T1000 (cell line): ENCODE measurements at places on chromosomes 12 and 14.

DNA sequence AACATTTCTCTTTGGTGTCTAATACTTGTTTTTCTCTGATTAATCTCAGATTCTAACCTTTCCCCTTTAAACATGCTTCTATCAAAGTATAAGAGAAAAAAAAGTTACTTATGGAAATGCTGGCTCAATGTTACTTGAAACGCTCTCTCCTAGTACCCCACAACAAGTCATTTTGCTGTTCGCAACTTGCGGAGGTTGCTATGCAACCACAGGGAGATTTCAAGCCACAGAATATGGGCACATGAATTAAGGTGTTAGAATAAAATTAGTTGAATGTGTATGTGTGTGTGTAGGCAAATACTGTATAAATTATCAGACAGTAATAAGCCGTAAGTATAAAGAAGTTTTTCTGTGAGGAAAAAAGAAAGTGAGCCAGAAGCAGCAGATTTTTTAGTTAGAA is 80.6 kb downstream of the CCDC59 start:
- no peak for DNase-seq

GRCh38 chr14:69879175-69880043 is at the start of gene SMOC1:
TSS of gene SMOC1 (plus strand) at chr14:69879416. CDS start at chr14:69879679, 263 bp downstream.
- no peak for DNase-seq

DNA sequence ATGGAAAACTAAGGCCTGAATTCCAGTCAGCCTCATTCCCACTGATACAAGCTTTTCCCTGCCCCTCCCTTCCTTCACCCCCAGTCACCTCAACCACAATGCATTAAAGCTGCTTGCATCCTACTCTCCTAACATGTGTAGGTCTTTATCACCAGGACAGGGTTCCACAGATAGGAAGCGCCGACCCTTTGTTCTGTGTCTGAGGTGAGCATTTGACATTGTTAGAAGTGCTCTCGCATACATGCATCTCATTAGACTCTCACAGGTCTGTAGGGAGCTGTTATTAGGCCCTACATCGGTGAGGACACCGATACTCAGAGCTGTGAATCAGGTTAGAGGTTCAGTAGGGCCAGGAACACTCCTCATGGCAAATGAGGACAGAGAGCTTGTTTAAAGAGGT is 13.2 kb upstream of the EDDM3A start:
- no peak for DNase-seq

DNA sequence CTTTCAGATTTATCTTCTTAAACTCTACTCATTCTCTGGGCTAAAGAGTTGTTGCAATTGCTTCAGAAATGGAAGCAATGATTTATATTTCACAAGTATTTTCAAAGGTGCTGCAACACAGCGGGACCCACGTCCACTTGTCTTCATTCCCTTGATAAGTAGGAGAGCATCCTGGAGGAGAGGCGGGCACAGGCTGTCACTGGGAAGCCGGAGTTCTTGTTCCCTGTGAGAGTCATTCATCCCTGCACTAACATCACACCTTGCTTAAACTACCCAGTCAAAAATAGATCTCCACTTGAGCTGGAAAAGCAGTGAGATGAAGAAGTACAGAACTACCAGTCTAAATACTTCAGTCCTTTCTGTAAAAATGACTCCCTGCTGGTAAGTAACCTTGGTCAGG is 160.5 kb upstream of the RASSF8 start:
- DNase-seq, result no peak

DNA sequence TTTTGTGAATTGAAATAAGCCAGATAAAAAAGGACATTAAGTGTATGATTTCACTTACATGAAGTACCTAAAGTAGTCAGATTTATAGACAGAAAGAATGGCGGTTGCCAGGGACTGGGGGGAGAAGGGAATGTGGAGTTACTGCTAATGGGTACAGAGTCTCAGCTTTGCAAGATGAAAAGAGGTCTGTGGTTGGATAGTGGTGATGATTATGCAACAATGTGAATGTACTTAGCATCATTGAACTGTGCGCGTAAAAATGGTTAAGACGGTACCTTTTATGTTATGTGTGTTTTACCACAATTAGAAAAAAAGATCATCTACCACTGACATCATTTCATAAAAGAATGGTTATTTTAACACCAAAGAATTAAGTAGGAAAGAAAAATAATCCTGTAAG is 35.9 kb downstream of the RNFT2 start:
- DNase-seq, result no peak

GRCh38 chr12:29163146-29163545 is 14.1 kb downstream of the FAR2 start:
- no peak for DNase-seq

- DNase-seq, result no peak
Measured at GRCh38 chr14:100687386-100687785, 39.3 kb upstream of the DLK1 start.

DNA sequence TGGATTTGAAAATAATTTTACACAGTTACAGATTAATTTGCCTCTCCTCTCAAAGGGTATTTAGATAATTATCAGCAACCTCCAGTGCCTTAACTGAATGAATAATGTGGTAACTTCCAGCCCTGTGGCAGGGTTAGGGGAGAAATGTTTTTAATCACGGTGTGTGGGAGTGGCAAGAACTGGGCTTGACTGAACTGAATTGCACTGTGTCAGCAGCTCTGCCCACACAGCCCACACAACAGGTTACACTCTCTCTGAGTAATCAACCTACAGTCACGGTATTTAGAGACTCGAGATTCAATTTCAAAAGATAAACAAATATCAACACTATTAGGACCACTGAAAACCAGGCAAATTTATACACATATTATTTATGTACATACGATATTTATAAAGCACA is 198.5 kb downstream of the KCNC2 start:
- DNase-seq, result no peak

DNA sequence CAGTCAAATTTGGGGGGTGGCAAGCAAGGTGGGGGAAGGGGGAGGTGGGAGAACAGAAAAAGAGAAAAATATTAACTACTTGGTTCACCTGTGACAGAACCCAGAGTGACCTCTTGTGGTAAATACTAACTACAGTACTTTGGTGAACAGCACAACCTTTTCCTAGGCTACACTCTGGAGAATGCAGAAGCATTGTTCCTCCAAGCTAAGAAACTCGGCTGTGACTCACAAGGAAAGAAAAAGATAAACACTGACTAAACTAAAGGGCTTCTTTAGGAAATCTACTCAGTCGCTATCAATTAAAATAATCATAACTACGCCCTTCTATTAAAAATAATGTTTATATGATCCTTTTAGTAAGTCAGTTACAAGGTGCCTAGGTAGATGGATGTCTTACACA is 5.4 kb downstream of the KCNH5 start:
- no peak for DNase-seq

- DNase-seq, result no peak
Measured at GRCh38 chr14:73943083-73943482, 6.8 kb downstream of the FAM161B start.

- DNase-seq, result no peak
Measured at GRCh38 chr14:66645716-66646115, 137.8 kb downstream of the GPHN start.

- no peak for DNase-seq
Measured at GRCh38 chr12:118059341-118060191, 1.4 kb downstream of the WSB2 start.

DNA sequence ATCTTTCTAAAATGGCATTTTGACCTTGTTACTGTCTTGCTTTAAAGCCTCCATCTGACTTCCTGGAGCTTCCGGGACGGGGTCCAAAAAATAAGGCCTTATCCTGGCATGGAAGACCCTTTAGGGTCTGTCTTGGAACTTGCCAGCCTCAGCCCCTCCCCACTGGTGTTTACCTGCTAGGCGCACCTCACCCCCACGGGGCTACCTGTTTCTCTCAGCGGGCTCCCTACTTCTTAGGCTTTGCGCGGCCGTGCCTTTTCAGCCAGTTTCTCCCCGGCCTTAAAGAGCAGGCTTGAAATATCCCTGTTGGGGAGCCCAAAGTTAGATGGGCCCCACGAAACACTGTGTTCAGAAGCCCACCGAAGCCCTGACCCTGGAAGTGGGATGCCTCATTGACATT is 5.1 kb downstream of the RTL1 start:
- DNase-seq, result no peak

- DNase-seq, result no peak
Measured at GRCh38 chr14:75452324-75452723, 24.5 kb downstream of the JDP2 start.

GRCh38 chr12:53696655-53697331 is 20.9 kb upstream of the ATP5MC2 start:
- no peak for DNase-seq

DNA sequence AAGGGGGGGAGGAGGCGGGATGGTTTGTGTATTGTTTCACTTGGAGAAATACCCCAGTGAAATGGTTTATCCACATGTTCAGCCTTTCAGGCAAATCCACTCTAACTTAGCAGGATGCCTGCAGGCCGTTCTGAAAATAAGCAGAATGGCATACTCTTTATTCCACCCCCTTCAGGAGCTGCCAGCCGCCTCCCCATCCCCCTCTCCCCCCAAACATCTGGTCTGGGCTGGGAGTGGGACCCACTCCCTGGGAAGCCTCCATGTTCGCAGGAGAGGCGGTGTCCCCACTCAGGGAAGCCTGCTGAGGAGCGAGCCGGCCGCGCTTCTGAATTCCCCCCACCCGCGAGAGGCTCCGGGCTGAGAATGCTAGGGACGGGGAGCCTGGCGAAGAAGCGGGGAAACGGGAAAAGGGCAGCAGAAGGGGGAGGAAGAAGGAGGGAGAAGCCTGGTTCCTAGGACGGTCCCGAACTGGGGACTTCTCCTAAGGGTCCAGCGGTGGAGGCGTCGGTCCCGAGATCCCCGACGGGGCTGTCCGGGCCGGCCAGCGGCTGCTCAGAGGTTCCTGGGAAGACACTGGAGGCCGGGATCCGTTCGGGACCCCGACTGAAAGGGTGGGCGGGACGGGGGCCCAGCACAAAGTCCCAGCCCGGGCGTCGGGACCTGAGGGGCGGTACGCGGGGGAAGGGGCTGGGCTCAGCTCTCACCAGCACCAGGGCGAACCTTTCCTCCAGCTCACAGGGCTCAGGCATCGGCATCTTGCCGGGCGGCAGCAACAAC is 666 bp downstream of the FMNL3 start:
- no peak for DNase-seq

- DNase-seq, result no peak
Measured at GRCh38 chr12:50638482-50638880, 125.4 kb upstream of the ATF1 start.

- no peak for DNase-seq
Measured at GRCh38 chr12:10186299-10186698, 7.5 kb downstream of the TMEM52B start.

- DNase-seq, result no peak
Measured at GRCh38 chr12:131164096-131164872, 210.6 kb downstream of the ADGRD1 start.

- DNase-seq, result no peak
Measured at GRCh38 chr12:113062502-113063395, 6.2 kb downstream of the DTX1 start.

DNA sequence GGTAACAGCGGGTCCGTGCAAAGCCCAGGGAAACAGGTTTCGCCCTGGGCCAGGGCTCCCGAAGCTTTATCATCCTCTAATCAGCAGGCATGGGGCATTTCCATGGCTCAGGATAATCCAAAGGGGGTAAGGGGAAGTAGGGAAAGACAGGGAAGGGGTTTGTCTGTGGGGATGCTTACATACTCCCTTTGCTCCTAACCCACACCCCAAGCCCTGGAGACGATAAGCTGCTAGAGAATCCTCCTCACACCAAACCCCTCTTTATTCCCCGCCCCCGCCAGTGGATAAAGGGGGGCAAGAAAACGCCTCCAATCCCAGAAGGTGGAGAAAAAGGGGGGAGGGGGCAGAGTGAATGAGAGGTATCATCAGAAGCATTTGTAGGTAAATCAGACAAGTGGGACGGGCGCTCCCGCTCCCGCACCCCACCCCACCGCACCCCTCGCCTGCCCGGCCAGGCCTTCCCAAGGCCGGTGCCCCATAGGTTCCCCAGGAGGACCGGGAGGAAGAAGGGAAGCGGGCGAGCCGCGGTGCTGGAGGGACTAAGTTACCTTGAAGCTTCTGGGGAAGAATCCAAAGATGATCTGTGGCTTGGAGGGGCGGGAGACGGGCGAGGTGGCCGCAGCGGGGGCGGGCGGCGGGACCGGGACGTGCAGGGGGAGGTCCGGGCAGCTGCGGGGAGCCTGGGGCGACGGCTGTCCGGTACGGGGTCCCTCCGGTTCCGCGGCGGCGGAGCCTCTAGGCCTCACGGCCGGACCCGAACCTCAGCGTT is 762 bp downstream of the PPP2R5E start:
- no peak for DNase-seq

DNA sequence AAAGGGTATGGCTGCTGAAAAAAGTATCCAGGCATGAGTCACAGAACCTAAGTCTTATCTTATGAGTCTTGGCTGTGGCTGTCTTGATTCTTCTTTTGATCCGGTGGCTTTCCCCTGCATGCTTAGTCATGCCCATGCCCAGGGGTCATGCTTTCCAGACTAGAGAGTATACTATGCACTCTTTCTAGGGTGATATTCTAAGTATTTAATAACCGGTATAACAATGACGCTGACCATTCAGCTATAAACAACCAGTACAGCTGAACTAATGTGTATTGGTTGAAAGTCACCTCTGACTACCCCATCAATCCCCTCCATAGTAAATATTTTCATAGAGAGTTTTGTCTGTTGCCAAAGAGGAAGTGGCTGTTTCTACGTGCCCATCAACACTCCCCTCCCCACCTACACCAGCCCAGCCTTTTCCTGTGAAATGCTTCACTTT is 34.7 kb upstream of the NRXN3 start:
- DNase-seq, result no peak

DNA sequence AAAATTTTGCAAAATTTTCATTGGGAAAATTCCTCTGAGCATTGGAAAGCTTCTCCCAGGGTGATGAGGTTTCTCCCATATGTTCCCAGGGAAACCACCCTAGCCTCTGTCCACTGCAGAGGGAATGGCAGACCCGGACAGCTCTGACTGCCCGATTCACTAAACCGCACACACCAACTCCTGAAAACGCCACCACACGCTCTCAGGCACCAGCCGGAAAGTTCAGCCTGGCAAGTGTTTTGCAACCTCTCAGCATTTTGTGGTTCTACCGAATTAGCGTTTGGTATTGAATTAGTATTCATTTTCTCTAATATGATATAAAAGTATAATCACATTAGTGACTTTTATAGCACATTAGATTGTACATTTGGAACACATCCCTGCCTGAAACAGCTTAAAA is 213.4 kb downstream of the PHETA1 start:
- no peak for DNase-seq

DNA sequence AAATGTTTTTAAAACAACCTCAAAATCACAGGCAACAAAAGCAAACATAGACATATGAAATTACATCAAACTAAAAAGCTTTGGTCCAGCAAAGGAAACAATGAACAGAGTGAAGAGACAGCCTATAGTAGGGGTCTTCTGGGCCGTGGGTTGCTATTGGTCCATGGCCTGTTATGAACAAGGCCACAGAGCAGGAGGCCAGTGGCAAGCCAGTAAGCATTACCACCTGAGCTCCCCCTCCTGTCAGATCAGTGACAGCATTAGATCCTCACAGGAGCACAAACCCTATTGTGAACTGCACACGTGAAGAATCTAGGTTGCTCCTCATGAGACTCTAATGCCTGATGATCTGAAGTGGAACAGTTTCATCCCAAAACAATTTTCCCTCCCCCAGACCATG is 174.0 kb downstream of the DIO2 start:
- DNase-seq, result no peak
